Natural killer cell (primary cell): ENCODE measurements at places on chromosomes 2 and 18. TPM values are rescaled to one million over a fixed set of nuclear protein-coding genes. Genes with fewer than 3 reads are reported as not detected.

The SNORC gene
- total RNA-seq = 0.98 TPM

The SAG gene
- 0.33 TPM for total RNA-seq

The SERPINB5 gene
- total RNA-seq = not detected

The CTNNA2 gene
- not detected for total RNA-seq

The FAM161A gene
- total RNA-seq = 0.88 TPM

The SLC4A5 gene
- 8.4 TPM for total RNA-seq

The ZC3H6 gene
- 17.3 TPM for total RNA-seq

The IL18R1 gene
- total RNA-seq = 46.7 TPM

The ME2 gene
- 43.5 TPM for total RNA-seq

The GMPPA gene
- 33.8 TPM for total RNA-seq

The ERMN gene
- total RNA-seq = 14.4 TPM

The DNER gene
- total RNA-seq = not detected

The RFTN2 gene
- not detected for total RNA-seq

The ACKR3 gene
- 5.5 TPM for total RNA-seq

The SGO2 gene
- 2.3 TPM for total RNA-seq

The STARD6 gene
- not detected for total RNA-seq

The KDSR gene
- 11.6 TPM for total RNA-seq

The METTL8 gene
- 15.2 TPM for total RNA-seq

The ITGB6 gene
- total RNA-seq = not detected

The PROKR1 gene
- total RNA-seq = not detected

The PFN4 gene
- total RNA-seq = not detected

The CROCC2 gene
- not detected for total RNA-seq
